Activated CD4-positive, alpha-beta T cell treated with anti-CD3 and anti-CD28 coated beads for 48 hours (primary cell): ENCODE measurements at places on chromosomes 1 and 21.
A peak's percentile ranks its signal among the peaks of the same experiment; 100 is the strongest.

DNA sequence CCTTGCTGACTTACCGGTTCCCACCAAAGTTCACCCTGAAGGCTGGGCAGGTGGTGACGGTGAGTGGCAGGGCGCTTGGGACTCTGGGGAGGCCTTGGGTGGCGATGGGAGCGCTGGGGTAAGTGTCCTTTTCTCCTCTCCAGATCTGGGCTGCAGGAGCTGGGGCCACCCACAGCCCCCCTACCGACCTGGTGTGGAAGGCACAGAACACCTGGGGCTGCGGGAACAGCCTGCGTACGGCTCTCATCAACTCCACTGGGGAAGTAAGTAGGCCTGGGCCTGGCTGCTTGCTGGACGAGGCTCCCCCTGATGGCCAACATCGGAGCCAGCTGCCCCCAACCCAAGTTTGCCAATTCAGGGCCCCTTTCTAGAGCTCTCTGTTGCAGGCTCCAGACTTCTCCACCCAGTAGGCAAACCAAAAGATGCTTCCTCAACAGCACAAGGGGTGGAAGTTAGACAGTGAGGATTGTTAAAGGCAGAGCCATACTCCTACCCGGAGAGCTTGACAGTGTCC, 16.4 kb upstream of the SEMA4A start:
- no peak for DNase-seq

DNA sequence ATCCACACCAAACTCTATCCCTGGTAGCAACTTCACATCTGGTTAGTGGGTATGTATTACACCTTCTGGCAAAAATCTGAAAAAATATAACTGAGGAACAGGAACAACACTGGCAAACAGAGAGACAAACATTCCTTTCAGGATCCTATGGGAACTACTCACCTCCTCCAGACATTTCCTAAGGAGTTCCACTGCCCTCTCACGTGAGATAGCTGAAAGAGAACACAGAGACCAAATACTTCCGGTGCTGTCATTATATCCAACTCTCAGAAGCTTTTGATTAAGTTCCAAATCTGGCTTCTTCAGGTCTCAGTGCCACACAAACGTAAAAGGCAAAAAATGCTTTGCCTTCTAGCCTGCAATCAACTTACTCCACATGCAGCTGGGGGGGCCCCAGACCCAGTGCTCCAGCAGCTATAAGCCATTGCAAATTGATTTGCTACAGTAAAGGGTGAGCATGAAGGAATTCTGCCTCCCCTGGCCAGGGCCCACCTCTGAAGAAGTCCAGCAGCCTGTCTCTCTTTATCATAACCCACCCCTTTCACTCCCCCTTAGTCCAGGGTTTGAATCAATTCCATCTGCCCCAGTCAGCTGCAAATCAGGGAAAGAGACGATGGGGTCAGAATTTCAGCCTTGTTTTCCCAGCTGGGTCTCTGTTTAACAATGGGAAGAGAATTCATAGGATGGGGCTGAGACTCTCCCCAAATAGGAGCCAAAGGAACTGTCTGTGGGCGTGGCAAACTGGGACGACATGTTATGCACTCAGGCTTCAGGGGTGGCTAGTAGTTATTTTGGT, 32.2 kb downstream of the TFAP2E start:
- no peak for DNase-seq

DNA sequence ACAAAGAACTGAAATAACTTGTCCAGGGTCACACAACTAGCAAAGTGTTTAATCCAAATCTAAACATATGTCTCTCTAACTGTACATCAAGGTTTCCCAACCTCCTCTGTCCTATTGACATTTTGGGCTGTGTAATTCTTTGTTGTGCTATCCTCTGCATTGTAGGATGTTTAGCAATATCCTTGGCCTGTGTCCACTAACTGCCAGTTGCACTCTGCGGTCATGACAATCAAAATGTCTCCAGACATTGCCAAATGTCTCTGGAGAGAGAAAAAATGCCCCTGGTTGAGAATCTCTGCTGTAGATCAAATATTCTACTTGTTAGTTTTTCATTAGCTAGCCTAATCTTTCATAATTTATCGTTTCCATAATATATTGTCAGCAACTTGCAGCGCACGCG, 353.4 kb upstream of the NEGR1 start:
- DNase-seq, result no peak

- DNase-seq, result peak; percentile 59
These were observed 520 bp downstream of the TMEM201 start for GRCh38 chr1:9589144-9589718.

- DNase-seq, result no peak
These were observed 155.1 kb upstream of the IGSF21 start for GRCh38 chr1:17952506-17952905.

GRCh38 chr1:184598403-184599193, 156.1 kb downstream of the EDEM3 start:
- DNase-seq, result no peak

- DNase-seq, result no peak
These were observed 924 bp downstream of the TMEM240 start for GRCh38 chr1:1539310-1540089.

- peak; percentile 33 for DNase-seq
These were observed 522 bp downstream of the TMEM59 start for GRCh38 chr1:54052431-54052933.

- no peak for DNase-seq
These were observed 13.2 kb upstream of the MFN2 start for GRCh38 chr1:11967028-11967547.

- no peak for DNase-seq
These were observed 63.0 kb downstream of the KCNN3 start for GRCh38 chr1:154807048-154807591.

- DNase-seq, result peak; percentile 85
These were observed 18.0 kb downstream of the KIAA2013 start for GRCh38 chr1:11908095-11908675.

GRCh38 chr1:25924454-25924853, 18.2 kb upstream of the STMN1 start:
- no peak for DNase-seq

DNA sequence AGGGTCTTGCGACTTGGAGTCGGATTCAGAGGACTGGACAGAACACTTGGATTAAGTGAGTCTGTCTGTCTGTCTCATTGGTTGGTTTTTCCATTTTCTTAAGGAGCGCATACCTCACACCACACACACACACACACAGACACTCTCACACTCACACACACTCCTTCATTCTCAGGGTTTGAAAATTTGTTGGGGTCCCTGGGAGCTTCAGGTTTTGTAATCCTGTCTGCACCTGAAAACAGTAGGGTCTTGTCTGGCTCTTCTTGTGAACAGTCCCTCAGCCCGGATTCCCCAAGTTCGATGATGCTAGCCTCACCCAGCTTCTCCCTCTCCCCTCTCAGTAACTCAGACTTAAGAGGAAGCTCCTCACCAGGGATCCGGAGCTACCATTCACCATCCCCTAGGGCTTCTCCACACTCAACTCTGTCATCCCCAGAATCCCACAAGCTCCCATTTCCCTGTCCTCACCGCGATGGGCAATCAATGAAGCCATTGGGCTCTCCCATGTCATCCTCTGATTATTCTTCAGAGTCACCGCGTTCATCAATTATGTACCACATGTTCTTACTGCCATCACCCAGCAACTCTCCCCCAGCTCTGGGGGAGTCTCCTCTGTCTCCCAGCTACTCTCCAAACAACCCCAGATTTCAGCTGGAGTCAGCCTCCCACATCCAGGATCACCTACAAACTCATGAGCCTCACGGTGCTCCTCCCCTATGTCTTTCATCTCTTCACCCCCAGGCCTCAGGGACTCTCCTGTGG, 1530.9 kb upstream of the TPTE start:
- DNase-seq, result no peak

DNA sequence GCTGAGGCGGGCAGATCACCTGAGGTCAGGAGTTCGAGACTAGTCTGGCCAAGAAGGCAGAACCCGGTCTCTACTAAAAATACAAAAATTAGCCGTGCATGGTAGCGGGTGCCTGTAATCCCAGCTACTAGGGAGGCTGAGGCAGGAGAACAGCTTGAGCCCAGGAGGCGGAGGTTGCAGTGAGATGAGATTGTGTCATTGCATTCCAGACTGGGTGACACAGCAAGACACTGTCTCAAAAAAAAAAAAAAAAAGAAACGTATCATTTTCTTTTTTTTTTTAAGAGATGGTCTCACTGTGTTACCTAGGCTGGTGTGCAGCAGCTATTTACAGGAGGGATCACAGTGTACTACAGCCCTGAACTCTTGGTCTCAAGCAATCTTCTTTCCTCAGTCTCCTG, 47.3 kb downstream of the ITGB3BP start:
- no peak for DNase-seq

- no peak for DNase-seq
These were observed 8.1 kb downstream of the CD247 start for GRCh38 chr1:167510244-167510643.

GRCh38 chr1:175978476-175978875, 228.6 kb downstream of the COP1 start:
- DNase-seq, result no peak

- no peak for DNase-seq
These were observed 1128.2 kb downstream of the PLA2G4A start for GRCh38 chr1:187956975-187957374.

- DNase-seq, result no peak
These were observed 44.1 kb upstream of the RAB4A start for GRCh38 chr1:229226796-229227195.

- DNase-seq, result no peak
These were observed 30.7 kb downstream of the TUFT1 start for GRCh38 chr1:151570819-151571218.

GRCh38 chr1:64246294-64246917, 43.0 kb downstream of the UBE2U start:
- DNase-seq, result no peak

DNA sequence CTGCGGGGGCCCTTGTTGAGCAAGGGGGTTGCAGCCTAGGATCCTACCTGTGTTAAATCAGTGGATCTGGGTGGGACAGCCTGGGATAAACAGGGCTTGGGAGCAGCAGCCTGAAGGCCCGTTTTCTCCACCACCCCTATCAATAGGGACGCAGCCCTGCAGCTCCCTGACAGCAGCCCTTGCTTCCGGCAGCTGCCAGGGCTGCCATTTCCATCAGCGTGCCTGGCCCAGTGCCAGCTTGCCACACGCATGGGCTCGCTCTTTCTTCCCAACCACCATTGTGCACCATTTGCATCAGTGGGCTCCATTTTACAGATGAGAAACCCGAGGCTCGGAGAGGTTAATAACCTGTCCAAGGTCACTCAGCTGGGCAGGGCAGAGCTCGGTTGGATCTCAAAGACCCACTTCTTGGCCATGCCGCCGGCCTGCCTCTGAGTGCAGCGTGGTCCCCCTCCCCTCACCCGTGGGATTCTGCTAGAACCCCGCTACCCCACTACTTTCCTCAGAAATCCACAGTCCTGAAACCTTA, 3.8 kb downstream of the WNT4 start:
- no peak for DNase-seq

DNA sequence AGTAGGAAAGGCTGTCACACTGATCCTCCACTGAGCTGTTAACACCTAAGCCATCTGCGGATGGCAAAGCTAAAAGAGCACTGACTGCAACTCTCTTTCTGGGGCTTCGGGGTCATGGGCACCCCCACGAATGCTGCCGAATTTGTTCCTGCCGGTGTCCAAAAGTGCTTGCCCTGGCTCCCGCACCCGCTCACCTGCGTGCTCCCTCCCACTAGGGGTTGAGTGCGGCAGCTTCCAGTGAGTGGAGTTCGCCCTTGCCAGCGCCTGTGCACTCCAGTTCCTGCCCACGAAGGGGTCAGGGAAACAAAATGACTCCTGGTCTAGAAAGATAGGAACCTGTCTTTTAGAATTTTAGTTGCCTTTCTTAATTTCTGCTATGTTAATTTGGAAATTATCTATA, 78.7 kb downstream of the IFI44 start:
- no peak for DNase-seq

DNA sequence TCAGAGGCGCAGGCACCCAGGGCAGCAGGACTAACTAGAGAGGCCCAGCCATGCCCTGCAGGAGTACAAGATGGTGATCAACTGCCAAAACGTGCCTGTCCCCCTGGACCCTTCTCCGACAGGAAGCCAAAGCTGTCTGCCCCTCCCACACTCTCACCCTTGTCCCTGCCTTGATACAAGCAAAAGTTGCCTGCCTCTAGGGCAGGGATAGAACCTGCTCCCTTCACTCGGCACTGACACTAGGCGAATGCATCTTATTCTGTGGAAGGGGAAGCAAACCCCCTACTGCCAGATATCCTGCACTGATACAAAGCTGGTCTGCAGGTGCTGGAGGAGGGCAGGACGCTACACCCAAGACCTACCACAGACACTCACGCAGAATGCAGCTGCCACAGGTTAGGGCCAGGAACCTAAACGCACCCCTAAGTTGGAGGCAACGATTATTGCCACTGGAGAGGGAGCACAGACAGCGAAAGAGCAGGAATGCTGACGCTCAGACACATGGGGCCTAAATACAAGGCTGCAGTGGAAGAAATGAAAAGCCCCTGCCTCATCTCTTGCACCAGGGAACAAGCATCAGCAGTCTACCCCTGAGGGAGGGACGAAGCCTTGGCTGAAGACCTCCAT, 3.7 kb downstream of the TARBP1 start:
- DNase-seq, result no peak

GRCh38 chr1:199460933-199461332, 566.6 kb upstream of the NR5A2 start:
- DNase-seq, result no peak

DNA sequence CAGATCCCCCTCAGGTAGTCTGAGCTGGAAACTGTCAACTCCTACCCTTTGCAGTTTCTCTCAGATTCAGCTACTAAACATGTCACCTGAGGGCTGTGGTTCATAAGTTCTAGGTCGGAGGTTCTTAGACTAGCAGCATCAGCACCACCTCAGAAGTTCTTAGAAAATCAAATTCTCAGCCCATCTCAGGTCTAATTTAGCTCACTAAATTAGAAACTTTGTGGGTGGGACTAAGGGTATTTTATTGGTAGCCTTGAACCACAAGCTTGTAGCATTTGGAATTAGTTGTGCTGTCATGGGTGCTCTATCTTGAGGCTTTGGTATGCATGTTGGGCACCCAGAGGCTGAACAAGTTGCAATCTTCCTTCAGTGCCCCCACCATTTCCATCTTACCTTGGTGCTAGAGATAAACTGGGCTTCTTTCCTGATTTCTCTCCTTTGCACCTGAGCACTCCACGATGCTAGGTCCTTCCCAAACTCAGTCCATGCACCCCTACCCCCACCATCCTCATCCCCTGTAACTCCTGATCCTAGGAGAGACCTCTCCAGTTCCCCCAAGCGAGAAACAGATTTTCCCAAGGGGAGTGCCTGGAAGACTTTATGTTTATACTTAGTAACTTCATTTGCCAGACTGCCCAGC, 54.2 kb downstream of the S1PR1 start:
- DNase-seq, result peak; percentile 36

DNA sequence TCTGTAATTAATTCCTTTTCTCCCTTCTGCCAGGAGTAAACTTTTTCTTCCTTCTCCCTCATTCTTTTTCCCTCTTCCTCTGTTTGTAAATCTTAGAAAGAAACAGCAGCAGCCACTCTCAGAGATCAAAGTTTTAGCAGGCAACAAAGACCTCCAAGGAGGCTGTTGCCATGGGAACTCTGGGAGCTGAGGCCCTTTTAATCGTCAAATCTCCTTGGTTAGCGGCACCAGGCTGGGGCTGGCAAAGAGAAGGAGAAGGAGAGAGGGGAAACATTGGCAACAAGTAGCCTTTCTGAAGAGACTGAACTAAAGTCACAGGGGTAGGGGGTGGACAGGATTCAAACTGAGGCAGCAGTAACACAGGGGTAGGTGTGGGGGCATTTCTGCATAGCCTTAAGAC, 25.2 kb downstream of the ILDR2 start:
- DNase-seq, result no peak

GRCh38 chr1:17485281-17485680, 45.8 kb upstream of the RCC2 start:
- DNase-seq, result peak; percentile 14

- no peak for DNase-seq
These were observed 28.1 kb downstream of the PTPN14 start for GRCh38 chr1:214523124-214523824.

GRCh38 chr1:151992303-151993083, 1.2 kb downstream of the S100A10 start:
- DNase-seq, result no peak
